AG10803 (cell line): ENCODE measurements at places on chromosomes 7 and 10.

GRCh38 chr10:101602761-101603398 is 14.8 kb downstream of the DPCD start:
- DNase-seq, result peak; percentile 63

- no peak for DNase-seq
Measured at GRCh38 chr7:129009437-129009836, 45.5 kb downstream of the TNPO3 start.

- DNase-seq, result no peak
Measured at GRCh38 chr7:22799633-22800032, 23.0 kb downstream of the TOMM7 start.

- DNase-seq, result peak; percentile 32
Measured at GRCh38 chr7:158672975-158673374, 31.6 kb downstream of the NCAPG2 start.

DNA sequence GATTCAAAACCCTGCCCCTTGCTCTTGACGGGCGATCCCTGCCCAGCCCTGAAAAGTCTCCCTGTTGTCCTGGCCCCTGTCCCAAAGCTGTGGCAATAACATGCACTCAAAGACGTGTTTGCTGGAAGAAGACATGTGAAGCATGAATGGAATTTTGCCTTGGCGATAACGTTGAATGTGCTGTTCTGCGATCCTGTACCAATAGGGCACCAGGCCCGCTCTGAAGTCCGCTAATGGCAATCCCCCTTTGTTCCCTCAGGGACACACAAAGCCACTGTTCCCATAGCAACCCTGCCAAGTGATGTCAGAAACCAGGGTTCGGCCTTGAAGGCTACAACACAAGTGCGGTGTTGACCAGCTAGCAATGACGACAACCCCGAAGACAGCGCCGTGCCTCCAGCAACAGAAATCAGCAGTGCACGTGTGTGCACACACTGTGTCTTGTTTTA is 284.6 kb downstream of the KLF6 start:
- peak; percentile 99 for DNase-seq

- DNase-seq, result peak; percentile 96
Measured at GRCh38 chr7:130903358-130903974, 169.5 kb upstream of the KLF14 start.

DNA sequence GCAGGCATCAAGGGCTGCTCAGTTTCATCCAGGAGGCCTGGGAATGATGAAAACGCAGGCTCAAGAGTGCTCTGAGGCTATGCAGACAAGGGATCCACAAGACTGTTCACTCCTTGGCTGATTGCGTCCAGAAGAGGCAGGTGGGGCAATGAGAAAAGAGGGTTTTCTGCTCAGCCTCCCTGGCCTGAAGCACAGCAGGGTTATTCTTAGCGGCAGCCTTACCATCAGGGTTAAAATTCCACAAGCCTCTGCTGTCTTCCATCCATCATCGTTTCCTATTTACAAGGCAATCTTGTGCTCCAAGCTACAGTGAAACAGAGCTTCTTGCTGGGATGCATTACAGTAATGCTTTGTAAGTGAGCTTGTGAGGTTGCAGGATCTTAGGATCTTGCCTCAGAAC is 129.4 kb upstream of the SHH start:
- DNase-seq, result no peak

DNA sequence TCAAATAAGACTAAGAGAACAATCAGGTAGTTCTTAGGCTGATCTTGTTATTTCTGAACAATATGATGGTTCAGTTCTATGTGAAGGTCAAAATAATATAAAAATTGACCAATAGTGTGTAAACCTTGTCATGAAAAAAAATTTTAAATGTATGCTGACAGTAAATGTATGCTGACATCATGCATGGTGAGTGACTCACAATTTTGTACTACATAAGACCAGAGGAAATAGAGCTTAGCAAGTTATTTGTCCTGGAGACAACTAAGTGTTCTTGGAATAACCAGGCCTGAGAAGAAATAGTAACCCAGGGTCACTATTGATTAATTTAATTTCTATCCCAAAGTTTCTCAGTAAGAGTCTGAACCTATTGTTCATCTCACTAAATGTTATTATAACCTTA is 182.2 kb upstream of the PCDH15 start:
- no peak for DNase-seq

- DNase-seq, result no peak
Measured at GRCh38 chr7:104445393-104445792, 117.0 kb downstream of the LHFPL3 start.

- DNase-seq, result no peak
Measured at GRCh38 chr7:72334066-72334465, 78.1 kb downstream of the CALN1 start.

DNA sequence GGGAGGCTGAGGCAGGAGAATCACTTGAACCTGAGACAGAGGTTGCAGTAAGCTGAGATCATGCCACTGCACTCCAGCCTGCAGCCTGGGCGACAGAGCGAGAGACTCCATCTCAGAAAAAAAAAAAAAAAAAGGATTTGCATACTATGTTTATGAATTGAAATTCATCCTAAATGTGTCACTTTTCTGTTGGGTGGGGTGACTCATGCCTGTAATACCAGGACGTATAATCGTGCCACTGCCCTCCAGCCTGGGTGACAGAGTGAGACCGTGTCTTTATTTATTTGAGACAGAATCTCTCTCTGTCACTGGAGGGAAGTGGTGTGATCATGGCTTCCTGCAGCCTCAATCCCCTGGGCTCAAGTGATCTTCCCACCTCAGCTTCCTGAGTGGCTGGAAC is 5.8 kb downstream of the ZNF212 start:
- DNase-seq, result no peak

GRCh38 chr10:27065084-27065483 is 35.2 kb downstream of the ANKRD26 start:
- no peak for DNase-seq

DNA sequence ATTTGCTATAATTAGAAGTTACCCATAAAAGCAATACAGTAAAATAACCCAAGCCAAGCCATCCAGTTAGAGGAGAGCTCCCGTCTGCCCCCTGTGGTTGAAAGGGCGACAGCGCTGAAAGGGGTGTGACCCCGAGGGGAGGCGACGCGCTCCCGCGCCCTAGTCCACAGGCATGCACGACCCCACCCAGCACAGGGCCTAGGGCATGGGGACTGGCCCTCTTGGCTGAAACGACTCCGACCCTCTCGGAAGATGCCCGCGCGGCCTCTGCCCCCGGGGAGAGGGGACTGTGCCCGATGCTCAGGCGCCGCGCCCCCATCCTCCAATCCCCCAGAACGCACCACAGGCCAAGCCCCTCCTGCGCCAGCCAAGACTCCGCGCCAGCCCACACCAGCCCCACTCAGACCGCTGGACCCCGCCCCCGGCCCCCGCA is 64.0 kb downstream of the CSGALNACT2 start:
- peak; percentile 19 for DNase-seq

DNA sequence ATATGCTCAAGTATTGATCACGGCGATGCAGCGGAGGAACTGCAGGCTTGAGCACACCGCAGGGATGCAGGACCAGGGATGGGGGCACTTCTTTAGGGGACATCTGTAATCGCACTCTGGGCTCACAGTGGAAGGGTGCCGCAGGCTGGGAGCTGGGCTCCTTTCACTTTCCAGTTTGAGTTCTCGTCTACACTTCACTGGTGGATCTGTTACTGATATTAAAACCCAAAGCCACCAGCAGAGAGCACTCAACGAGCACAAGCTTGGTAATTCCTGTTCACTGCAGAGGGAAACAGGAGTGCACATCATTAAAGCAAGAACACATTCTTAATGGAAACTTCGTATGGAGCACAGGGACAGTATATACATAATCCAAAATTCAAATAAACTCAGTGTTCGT is 91.3 kb downstream of the PARD3 start:
- peak; percentile 77 for DNase-seq

GRCh38 chr7:23477157-23477499 is 6.8 kb upstream of the IGF2BP3 start:
- DNase-seq, result no peak

DNA sequence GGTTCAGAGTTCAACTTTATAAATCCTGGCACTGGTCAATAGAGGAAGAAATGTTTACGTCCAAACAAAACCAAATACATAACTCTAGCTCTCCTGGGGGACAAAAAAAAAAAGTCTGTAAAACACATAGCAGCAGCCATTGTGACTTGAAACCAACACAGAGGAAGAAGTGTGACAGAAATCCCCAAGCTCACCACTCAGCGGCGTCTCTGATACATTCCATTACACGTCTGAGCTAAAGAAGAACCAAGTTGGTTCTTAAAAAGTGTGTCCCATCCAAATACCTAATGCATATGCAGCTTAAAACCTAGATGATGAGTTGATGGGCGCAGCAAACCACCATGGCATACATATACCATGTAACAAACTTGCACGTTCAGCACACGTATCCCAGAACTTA is 58.3 kb upstream of the NANOS1 start:
- no peak for DNase-seq

GRCh38 chr7:140557809-140558518 is 78.7 kb upstream of the MKRN1 start:
- DNase-seq, result no peak

DNA sequence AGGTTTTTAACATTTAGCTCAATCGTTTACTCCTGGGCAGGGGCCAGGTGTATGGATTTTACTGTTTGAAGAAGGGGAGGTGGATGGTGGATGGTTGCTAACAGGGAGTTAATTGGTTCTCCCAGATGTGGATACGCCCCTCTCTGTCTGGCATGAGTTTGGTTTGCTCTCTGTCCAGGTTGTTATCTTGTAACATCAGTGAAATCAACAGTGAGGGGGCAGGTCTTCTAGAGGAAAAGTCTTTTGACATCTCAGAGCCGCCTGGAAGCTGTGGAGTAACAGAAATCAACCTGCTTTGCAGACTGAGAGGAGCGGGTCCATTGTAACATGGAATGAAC is 243.4 kb downstream of the MGMT start:
- no peak for DNase-seq

GRCh38 chr7:157615101-157615817 is 278.5 kb downstream of the DNAJB6 start:
- DNase-seq, result no peak

- DNase-seq, result no peak
Measured at GRCh38 chr10:73131301-73131700, 21.0 kb downstream of the NUDT13 start.

- no peak for DNase-seq
Measured at GRCh38 chr7:124800386-124800785, 34.8 kb upstream of the GPR37 start.

DNA sequence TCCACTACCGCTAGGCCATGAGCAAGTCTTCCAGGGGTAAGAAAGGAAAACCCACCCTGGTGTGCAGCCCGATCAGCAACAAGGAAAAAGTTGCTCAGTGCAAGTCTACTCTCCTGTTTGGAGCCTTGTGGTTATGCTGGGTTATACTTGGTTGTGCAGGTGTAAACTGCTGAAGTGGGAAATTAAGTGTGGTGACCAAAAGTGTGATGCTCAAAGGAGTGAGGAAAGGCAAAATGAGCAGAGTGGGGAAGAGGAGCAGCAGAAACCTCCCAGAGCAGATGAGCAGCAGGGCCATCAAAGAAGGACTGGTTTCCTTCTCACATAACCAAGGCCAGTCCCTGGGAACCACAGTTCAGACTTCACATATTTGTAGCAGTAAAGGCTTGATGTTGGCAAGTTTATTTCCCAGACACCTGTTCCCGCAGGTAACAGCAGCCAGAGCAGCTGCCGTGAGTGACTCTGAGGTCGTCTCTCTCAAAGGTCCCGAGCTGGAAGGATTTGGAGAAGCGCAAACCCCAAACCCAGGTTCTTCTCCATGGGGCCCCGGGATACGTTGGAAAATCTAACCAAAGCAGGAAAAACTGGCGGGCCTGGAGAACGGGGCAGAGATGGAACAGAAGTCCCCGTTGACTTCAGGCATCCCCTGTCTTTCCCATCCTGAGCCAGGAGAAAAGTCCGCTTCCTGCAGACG is 607 bp upstream of the SMO start:
- no peak for DNase-seq

DNA sequence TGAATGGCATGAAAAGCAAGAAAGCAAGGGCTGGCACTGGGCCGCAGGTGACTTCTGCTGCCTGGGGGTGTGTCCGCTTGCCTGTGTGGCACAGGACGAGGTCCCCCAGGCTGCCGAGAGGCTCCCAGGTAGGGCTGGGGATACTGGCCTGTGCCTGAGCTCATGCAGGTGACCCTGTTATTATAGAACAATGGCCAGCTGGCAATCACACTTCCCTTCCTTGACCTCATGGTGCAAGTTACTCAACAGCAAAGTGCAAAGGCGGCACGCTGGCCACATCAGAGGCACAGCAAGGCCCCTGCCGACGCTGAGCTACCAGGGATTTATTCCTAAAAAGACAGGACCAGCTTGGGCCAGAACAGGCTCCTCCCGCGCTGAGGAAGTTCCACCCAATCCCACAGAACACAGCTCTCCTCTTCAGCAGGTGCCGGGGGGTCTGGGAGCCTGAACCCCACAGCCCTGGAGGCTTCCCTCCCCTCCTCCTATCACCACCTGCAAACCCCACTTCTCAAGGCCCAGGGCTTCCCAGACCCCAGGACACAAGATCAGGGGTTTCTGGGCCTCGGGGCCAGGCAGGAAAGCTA is 1.4 kb upstream of the ADAM8 start:
- DNase-seq, result no peak

DNA sequence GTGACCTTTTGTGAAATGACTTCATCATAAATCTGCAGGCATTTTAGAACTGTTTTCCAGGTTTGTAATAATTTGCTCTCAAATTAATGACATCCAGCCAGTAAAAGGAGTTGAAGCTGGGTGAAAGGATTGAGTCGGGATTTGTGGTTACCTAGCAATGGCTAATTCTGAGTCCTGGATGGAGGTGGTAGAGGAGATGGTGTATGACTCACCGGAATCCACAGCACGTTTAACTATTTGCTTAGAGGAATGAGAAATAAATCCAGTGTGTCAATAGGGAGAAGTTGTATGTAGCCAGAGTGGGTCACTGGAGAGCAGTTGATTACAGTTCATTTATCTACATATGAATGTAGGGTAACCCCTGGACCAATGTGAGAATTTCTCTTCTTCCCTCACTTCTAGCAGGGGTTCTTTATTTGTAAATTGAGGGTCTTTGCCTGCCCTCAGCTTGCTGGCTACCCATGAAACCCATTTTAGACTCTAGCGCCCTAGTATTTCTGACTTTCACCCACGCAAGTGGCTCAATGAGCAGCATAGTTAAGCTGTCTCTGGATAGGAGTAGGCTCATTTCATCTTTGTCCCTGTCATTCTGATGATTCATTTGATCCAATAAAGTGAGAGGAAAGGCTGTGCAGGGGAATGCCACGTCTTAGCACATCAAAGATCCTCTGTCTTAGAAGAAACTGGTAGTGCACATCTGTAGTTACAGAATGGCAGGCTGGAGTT is 547.8 kb downstream of the SORCS3 start:
- DNase-seq, result peak; percentile 68

DNA sequence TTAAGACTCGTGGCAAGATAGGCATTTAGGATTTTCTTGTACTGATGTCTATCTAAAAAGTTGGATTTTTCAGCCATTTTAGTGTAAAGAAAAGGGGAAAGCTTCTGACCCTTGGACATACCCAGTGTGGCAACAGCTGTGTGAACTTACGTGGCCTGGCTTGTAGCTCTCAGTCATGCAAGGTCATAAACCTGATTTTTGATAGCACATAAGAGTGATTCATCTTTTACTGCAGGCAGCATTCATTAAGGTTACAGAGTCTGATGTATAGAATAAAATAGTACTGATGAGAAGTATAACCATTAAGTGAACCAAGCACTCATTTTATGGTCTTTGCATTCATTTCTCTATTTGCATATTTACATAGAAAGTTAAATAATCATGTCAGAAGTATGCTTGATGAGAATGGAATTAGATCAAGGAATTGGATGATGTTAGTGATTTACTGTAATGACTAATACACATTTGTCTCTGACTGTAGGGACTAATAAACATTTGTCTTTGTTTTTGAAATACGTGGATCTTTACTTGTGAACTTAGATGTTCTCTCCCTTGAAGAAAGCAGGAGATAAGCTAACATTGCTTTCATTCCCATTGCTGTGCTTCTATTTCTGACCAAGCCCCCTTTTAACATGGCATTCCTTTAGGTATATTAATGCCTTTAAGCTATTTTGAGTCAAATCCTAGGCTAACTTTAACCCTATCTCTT is 88.2 kb downstream of the GSDME start:
- no peak for DNase-seq
